Fibroblast of the conjunctiva (primary cell): ENCODE measurements at places on chromosomes 1 and 21.
A peak's percentile ranks its signal among the peaks of the same experiment; 100 is the strongest.

DNA sequence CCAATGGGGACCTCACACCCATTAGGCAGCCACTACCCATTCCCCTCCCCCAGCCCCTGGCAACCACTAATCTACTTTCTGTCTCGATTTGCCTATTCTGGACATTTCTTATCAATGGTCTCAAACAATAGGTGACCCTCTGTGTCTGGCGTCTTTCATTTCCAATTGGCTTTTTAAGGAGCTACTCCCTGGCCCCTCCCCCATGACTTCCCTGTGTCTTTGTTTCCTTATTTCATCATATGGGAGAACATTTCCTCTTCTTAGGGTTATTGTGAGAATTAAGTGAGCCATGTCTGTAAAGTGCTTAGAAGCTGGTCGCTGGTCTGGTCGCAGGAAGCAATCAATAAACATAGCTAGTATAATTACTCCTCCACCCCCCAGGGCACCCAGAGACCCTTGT is 80.9 kb downstream of the SPSB1 start:
- DNase-seq, result no peak

DNA sequence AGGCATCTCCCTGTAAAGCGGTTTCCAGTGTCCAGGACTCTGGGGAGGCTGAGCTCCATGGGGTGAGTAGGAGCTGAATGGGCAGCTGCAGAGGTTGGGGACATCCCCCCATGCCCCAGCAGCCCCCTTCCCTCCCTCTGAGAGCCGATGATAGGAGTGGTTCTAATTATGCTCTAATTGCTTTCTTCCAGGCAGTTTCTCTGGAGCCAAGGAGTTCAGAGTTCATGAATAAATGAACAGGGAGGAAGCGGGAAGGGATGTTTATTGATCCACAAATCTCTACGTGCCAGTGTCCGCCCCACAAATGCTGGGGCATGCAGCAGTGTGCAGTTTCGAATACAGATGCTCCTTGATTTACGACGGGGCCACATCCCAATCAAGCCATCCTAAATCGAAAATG is 15.6 kb downstream of the NKAIN1 start:
- DNase-seq, result no peak

DNA sequence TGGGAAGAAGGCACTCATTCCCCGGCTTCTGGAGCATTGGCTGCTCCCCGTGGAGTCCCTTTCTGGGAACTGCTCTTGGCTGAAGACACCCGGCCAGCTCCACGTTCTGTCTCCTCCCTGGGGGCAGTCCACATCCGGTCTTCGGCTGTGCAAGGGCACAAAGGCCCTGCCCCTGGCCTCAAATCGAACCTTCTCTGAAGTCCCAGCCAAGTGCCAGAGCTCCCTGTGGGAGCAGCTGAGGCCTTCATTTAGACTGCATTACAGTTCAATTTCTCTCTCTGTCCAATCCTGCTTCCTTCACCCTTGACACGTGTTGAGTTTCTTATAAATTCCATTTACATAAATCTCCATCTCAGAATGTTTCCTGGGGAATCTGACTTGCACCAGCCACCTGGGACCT is 132.9 kb upstream of the POU3F1 start:
- DNase-seq, result no peak

DNA sequence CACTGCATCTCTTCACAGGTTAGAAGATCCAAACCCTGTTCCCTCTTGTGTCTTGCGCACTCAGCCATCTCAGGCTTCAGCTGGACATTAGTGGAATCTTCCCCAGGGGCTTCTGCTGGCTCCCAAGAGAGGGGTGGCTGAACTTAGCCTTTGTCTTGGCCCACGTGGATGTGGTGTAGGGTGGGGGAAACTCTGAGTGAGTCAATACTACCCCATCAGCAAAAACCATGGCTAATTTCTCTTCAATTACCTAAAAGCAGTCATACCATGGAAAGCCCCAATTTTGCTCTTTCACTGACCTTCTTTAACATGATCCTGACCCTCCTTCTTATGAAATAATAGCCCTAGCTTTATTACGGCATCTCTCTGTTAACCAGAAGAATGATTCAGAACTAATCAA is 72.5 kb upstream of the RAB3GAP2 start:
- no peak for DNase-seq

GRCh38 chr1:162206300-162206699 is 136.8 kb downstream of the NOS1AP start:
- no peak for DNase-seq

DNA sequence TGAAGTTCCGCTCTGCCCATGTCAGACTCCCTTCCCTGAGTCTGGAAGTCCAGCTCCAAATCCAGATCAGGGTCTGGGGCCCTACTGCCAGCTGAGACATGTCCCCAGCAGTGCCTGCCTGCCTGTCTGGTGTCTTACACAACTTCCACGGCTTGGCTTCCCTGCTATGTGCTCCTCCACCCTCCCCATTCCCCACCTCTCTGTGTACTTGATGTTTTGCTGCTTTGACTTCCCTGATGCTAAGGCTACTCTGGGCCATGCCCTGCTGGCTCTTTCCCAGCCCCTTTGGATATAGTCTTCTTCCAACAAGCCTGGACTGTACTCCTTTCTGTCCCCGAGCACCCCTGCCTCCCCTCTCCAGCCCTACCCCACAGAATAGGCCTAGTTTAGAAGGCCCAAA is 7.3 kb downstream of the GJA5 start:
- DNase-seq, result no peak

DNA sequence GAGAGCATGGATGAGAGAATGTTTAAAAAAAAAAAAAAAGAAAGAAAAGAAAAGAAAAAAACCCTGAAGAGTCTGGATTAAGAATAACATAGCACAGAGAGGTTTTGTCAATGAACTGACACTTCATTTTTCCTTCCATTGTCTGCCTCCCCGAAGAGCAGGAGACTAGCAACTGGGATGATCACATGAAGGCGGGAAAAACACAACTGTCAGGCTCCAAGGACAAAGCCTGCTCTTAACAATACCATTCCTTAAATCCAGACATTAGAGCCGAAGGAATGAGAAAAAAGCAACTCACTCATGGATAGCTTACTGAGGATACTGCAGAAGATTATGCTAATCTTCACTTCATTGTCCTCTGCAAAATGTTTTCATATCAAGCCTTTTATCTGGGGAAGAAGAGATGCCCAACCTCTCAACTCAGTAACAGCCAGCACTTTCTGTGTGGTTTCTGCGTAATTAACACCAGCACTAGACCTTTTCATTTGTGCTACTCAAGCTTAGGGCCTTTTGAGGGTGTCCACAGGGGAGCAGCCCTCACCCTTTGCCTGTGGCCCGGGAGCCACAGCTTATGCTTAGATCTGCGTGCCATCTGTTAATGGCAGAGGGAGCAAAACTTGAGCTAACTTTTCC is 182.3 kb downstream of the BARHL2 start:
- no peak for DNase-seq

DNA sequence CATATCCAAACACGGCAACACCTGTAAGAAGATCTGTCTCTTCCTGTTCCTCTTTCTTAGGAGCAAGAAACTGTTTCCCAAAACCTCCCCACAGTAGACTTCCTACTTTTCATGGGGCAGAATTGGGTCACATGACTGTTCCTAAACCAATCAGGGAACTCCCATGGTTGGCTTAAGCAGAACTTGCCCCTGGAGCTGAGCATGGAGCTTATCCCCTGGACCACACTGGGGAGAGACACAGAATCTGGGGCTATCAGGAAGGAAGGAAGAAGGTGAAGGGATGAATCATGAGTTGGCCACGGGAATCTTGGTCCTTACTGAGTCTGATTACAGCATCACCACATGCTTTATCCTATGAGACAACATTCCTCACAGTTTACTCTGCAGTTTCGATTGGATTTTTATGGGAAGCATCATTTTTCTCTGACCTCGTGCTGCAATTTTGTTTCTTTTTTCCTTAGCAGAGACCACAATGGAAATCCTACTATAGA is 81.8 kb downstream of the CDC7 start:
- DNase-seq, result peak; percentile 39

DNA sequence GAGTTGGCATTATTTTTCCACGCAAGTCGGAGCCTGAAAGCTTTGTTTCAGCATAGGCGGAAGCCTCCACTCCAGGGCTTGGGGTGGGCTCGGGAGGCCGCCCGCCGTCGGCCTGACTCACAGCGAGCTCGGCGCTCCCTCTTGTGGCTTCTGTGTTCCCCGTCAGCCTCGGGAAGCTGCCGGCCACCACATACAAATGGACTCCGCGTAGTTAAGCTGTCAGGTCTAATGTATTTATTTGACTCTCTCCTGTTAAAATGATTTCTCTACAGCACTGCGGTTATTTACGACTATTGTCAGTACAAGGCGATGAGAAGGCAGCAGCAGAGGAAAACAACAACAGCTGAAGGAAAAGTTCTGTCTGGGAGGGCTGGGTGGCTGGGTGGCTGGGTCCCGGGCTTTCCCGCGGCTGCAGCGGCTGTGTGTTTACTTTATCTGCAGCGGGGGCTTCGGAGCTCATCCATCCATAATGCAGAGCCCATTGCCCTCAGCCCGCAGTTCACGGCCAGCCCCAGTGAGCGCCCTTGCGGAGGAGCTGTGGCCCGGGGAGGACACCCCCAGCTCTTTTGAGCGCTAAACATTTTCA is 375.7 kb upstream of the CAMK1G start:
- DNase-seq, result peak; percentile 26

GRCh38 chr1:160779626-160780397 is 16.2 kb upstream of the LY9 start:
- DNase-seq, result no peak

GRCh38 chr1:202802998-202803932 is 5.0 kb downstream of the KDM5B start:
- DNase-seq, result no peak

GRCh38 chr1:37621326-37621870 is 13.3 kb downstream of the RSPO1 start:
- no peak for DNase-seq

DNA sequence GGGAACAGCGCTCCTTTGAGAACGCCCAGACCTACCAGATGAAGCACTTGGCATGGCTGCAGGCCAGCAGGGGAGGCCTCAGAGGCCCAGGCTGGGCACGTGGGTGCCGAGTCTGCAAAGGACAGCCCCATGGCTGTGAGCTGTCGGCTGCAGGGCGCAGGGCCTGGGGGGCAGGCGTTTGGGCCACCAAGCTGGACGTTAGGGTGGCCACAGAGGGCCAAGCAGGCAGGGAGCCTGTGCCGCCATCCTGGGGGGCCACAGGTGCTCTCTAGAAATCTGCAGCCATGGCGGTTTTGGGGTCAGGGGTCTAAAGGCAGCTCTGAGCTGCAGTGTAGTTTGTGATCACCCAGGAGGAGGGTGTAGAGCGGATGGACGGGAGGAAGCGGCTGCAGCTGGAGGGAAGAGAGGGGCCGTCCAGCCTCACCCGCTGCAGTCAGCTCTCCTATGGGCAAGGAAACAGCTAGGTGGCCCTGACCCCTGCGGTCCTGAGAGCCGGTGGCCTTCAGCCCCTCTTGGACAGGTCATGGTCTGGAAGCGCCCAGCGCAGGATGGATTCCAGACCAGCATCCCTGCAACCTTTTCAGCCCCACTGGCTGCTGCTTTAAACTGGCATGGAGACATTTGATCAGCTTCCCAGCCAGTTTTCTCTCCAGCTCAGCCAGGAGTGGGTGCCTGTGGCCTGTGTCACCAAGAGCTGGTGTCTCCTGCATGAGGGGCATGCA is 11.0 kb downstream of the IBA57 start:
- no peak for DNase-seq

DNA sequence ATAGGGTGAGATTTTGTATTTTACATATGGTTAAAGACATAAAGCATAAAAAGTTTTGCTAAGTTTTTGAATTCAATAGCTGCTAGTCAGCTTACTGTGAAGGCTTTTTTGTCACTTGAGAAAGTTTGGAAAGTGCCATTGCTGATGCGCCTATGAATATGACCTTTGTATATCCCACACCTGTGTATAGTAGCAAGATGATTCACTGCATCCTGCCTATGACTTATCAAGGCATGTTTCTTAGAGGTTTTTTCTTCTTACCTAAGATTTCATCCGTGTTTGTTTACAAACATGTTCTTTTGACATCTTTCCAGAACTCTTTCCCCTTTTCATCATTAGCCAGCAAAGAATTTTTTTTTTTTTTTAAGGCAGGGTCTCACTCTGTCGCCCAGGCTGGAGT is 51.5 kb downstream of the PRKAA2 start:
- DNase-seq, result no peak

GRCh38 chr21:44455524-44456213 is 359 bp downstream of the LRRC3 start:
- no peak for DNase-seq

- peak; percentile 57 for DNase-seq
Measured at GRCh38 chr1:8077120-8077573, 51.0 kb upstream of the ERRFI1 start.

- no peak for DNase-seq
Measured at GRCh38 chr1:983798-984475, 2.0 kb upstream of the PERM1 start.

DNA sequence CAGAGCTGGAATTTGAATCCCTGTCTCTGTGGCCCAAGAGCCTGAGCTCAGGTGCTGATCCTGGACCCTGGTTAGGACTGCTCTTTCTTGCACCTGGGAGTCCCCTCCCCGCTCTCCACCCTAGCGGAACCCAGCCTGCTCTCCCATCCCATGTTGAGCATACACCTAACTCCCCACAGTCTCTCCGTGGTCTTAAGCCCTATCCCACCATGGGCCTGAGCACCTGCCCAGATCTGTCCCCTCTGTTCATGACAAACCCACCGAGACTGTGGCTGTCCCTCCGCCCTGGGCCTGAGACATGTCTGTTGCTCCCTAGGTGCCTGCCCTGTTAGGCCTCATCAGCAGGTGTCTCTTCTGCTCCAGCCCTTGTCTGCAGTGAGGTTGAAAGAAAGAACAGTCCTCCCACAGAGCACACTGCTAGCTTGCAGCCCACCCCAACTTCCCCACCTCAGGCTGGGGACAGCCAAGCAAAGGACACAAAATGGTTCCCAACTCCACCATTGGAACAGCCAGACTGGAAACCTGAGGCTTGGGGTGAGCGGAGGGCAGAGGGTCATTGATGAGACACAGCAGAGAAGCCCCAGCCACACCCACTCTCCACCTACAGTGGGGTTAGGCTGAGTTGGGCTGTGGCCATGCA is 118.5 kb downstream of the MATN1 start:
- no peak for DNase-seq

DNA sequence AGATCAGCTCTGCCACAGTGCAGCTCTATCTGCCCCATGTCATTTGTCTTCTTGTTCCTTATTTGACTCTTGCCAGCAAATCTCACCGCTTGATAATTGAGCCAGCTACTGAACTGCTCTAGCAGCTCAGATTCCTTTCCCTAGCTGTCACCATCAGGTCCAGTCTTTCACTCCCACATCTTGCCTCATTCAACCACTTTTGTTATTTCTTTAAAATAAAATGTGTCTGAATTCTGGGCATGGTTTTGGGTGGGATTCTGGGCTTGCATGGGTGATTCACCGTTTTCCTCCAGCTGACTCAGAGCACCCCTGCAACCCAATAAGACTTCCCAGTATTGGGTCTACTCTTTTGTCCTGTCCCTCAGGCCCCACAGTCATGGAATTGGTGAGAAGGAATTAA is 215.7 kb downstream of the DSCAM start:
- DNase-seq, result no peak

DNA sequence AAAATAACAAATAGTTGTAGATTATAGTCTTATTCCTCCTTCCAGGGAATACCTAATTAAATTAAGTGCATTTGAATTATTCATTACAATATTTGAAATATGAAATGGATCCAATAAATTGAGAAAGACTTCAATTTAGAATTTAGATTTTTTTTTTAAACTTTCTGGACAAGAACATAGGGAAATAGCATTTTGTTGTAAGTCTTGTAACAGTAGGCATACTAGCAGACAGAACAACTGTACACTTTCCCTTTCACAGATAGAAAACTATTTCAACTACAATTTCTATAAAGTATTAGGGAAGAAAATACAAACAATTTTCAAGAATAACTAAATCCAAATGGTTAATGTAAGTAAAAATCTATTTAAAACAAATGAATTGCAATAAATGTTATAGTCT is 577.5 kb downstream of the USP25 start:
- no peak for DNase-seq

GRCh38 chr1:55259911-55260609 is 44.9 kb upstream of the USP24 start:
- DNase-seq, result no peak
